Fibroblast of lung (primary cell): ENCODE measurements at places on chromosomes 4 and X. TPM values are rescaled to one million over a fixed set of nuclear protein-coding genes. Genes with fewer than 3 reads are reported as not detected.

ZNF630 gene
- polyA plus RNA-seq = 0.32 and 0.59 TPM in 2 replicates

COL25A1 gene
- polyA plus RNA-seq = 0.01 TPM in 1 of 2 replicates, not detected in the other

- DNase-seq = peak; percentile 31
Observed at GRCh38 chr4:15398001-15398400, 29.8 kb upstream of the C1QTNF7 start.

ZBTB49 gene
- 2.1 and 2.8 TPM in 2 replicates for polyA plus RNA-seq

DNA sequence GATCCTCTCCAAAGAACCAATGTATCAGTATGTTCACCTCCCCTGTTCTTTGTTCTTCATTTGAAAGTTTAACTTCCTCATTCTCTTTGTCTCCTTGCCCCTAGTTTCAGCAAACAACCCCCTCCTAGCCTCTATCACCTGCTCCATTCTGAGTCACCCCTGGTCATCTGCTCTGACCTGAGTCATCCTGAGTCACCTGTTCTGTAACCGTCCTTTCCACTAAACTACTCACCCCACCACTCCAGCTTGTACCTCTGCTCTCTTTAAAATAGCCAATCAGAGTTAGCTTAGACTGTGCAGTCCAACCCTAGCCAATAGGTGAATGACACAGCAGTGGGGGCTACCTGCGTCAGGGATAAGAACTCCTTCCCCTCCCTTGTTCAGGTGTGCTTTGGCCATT lies 249.8 kb upstream of the AADAT start:
- no peak for DNase-seq

DNA sequence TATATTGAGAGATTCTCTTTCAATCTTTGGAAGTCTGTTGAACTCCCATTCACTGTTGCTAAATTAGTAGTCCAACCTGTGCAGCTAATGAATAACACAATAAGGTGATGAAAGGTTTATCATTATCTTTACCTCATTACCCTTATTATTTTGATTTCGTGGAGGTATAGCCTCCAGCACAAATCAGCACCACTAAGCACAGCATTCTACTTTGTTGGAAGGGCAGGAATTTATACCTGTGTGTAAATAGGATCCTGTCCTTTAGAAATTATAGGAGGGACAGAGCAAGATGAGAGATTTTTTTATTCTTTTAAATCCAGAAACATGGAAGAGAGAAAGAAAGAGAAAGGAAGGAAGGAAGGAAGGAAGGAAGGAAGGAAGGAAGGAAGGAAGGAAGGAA lies 454.1 kb downstream of the PDGFC start:
- no peak for DNase-seq

LRCH2 gene
- polyA plus RNA-seq = 7.0 and 7.9 TPM in 2 replicates

DNA sequence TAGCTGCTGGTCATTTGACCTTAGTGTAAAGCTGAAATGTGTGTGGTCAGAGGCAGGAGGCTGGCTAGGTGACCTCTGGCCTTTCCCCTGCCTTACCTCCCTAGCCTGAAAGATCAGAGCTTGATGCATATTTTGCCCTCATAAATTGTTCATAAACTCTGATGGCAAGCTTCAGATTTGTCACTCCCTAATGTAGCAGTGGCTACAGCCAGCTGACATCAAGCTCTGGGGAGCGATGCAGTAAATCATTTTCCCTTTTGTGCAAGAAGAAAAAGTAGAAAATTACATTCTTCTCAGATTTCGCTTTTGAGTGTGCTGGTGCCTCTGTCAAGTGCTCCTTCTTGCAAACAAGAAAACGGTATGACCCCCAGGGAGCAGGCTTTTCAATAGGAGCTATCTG lies 87.7 kb upstream of the MAGEA4 start:
- DNase-seq = no peak

UBA1 gene
- 158 and 303 TPM in 2 replicates for polyA plus RNA-seq

SPIN2B gene
- polyA plus RNA-seq = 10.4 and 11.1 TPM in 2 replicates

SNCA gene
- polyA plus RNA-seq = 0.95 and 5.6 TPM in 2 replicates

DNA sequence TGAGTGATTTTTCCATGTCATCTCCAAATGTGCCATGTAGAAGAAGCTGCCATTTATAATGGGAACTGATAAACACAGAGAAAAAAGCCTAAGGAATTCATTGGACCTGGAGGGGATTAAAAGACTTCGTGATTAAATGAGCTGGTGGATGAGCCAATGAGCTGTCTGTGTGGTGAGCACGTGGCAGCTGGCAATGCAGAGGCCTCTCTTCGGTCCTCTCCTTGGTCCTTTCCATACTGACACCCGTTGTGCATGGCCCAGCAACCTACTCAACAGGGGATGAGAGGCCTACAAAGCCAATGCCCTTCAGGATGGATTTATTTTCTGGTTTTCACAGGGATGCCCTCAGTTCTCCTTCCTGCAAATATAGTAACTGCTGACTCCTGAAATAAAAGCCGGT lies 87.7 kb upstream of the STS start:
- DNase-seq = no peak

- DNase-seq = peak; percentile 39
Observed at GRCh38 chr4:158008551-158009218, 164.1 kb downstream of the GASK1B start.

DNA sequence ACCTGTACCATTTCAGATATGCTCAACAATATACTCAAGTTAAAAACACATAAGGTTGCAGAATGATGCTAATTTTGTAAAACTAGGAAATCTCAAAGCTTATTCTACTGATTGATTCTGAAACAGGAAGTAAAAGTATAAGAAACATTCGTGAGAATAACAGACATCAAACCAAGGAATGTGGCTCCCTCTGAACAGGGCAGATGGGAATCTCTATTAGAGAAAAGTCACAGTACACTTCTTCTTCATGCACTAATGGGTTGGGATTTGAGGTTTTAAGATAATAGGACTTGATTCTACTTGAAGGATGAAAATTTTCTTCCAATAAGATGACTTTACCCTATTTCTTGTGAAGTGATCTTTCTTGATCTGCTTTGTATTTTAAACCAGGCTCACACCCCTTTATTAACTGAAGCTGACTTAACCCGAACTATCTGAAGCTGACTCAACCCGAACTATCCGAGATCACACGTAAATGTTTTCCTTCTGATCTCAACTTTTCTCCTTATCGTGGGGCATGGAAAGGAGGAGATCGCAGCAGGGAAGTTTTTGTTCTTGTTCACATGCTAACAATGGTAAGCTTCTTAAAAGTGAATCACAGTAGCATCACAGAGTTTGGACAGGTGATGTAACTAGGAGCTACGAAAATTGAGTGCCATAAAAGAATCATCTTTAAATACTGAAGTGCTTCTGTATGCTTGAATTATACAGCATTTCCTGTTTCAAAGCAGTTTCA lies 363.1 kb upstream of the ZFP42 start:
- no peak for DNase-seq

DNA sequence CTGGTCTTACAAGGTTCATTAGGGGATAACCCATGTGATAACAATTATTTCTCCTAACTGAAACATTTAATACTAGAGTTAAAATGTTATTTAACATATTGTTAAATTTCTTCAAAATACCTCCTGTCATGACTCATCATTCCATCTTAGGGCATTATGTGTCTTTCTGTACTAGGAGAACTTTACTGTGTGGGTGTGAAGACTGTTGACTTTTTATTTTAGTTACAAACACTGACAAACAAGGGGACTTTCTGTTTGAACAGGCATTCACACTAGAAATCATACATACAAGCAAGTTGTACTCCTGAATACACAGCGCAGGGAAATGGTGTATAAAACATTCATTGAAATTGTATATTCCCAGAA lies 175.9 kb downstream of the FBXW7 start:
- no peak for DNase-seq
